ENCODE measurements at places on chromosomes 16 and 17.

GRCh38 chr17:28843816-28844148, 1.2 kb upstream of the FAM222B start:
- no peak for DNase-seq

GRCh38 chr17:16923904-16924695, 47.8 kb downstream of the TNFRSF13B start:
- no peak for DNase-seq

DNA sequence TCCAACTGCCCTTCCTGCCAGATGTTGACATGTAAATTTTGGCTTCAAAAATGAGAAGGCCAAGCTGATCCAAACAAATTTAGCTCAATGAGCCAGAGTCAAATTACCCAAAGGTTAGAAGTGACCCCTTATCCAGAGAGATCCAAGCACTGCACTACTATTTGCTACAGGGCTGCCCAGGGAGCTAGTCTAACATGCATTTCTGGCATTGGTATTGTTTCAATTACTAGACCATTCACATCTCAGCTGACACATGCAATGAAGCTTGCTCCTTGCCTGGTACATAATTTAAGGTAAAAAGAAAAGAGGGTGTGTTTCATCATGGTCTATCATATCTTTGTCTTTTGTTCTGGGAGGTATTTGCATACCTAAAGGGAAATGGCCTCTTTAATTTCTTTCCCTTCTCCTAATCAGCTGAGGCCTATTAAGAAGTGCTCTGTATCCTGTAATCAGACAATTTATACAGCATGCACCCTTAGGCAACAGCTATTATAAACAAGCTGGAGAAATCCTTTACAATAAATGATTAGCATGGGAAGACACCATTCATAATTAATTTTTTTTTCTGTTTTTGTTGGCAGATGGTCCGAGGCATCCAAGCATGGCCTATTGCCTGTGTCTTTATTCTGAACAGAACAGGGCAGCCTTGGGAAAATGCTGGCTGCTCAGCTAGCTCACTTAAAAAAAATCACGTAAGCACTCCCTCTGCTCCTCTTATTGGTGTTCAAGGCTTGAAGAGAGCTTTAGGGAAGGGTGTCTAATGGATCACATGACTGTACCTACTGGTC, 161.5 kb upstream of the SALL1 start:
- DNase-seq = no peak

- no peak for DNase-seq
Measured at GRCh38 chr17:28726226-28726626, at the start of gene TLCD1. Gene TLCD1 (minus strand): TSS chr17:28726233. CDS start chr17:28726097, 136 bp downstream.

DNA sequence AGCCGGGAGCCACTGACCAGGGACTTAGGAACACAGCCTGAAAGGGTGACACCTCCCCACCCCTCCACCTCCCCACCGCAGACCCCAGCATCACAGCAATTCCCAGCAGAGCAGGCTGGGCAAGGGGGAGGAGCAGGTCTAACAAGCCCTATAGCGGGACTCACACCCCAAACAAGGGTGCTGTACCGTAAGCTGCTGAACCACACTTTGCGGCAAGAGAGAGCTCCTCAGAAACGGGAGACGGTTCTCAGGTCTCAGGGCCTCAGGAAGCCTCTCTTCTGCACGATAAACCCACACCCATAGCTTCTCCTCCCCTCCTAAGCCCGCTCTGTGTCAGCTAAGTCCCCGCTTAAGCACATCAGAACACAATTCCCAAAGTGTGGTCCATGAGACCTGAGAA, 11.7 kb upstream of the COTL1 start:
- DNase-seq = no peak

- peak; percentile 51 for DNase-seq
Measured at GRCh38 chr17:33551911-33552310, 258.8 kb upstream of the ASIC2 start.

- DNase-seq = peak; percentile 58
Measured at GRCh38 chr17:65137021-65137939, at the start of gene RGS9. Gene RGS9 (plus strand): TSS chr17:65137370. CDS start chr17:65137541, 171 bp downstream.

- no peak for DNase-seq
Measured at GRCh38 chr17:54977744-54978143, 9.2 kb downstream of the STXBP4 start.

DNA sequence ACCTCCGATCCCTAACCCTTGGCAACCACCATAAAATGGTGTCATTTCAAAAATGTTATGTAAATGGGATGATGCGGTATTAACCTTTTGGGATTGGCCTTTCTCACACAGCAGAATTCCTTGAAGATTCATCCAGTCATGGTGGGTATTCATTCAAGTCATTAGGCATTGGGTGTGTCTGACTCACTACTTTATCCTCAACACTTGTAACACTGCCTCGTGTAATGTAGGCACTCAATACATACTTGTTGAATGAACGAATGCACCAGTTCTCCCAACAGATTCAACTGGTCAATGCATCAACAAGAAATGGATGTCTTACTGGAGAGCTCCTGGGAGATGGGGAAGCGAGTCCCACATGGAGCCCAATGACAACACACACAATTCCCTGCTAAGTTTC, 21.8 kb upstream of the GAN start:
- DNase-seq = no peak

DNA sequence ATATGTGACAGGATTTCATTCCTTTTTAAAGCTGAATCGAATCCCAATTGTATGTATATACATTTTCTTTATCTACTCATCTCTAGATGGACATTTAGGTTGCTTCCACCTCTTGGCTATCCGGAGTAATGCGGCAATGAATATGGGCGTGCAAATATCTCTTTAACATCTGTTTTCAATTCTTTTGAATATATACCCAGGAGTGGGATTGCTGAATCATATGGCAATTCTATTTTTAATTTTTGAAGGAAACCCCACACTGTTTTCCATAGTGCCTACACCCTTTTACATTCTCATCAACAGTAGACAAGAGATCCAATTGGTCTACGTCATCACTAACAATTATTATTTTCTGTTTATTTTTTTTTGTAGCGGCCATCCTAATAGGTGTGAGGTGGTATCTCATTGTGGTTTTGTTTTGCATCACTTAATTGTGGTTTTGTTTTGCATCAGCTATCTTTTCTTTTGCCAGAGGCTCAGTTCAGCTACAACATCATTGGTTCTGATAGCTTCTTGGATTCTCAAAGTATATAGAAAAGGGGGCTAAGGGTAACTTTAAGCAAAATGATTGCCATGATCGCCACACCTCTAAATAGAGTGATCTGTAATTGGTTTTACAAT, 25.6 kb upstream of the MAP2K6 start:
- DNase-seq = no peak

GRCh38 chr17:36691606-36692005, 90.2 kb downstream of the MRM1 start:
- DNase-seq = no peak

GRCh38 chr16:47196457-47196856, 52.7 kb upstream of the NETO2 start:
- no peak for DNase-seq

DNA sequence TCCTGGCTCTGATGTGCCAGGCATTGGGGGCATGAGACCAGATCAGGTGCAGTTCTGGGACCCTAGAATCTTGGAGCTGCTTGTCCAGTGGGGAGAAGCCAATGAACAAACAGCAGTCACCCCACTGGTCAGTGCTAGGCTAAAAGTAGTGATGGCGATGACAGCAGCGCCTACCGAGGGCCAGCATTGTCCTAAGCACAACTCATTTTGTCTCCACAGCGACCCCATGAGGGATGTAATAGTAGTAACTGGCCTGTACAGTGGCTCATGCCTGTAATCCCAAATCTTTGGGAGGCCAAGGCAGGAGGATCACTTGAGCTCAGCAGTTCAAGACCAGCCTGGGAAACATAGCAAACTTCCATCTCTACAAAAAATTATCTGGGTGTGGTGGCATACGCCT, 6.2 kb downstream of the SMCR8 start:
- no peak for DNase-seq

DNA sequence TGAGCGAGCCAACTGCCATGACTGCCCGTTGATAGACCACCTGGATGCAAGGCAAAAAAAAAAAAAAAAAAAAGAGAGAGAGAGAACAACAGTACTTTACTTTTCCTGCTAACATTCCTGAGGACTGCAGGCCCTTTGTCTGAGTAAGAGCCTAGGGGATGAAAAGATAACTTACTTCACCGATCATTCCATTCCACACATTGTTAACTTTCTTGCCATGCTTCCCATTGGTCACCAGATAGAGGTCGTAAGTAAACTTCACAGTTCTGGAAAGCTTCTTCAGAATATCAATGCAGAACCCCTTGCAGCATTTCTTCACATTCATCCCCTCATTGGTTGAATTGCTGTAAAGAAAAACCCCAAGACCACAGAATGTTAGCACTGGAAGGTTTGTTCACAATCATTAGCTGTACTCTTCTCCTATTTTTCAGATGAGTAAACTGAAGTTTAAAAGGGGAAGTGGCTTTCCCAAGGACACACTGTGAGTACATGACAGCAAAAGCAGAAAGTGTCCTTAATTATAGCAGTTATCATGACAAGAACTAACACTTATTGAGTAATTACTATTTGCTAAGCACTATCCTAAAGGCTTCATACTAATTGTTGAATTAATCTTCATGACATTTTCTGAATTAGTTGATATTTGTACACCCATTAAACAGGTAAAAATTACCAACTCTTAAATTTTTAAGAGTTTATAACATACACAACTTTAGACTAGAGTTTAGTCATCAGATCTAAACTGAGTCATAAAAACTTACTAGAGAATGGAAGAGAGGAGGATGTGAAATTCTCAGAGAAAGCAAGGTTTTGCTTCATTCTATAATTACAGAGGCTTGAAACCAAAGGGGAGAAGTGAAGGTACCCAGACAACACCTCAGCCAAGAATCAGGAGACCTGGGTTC, 341.2 kb downstream of the GRIN2A start:
- no peak for DNase-seq

- DNase-seq = peak; percentile 15
Measured at GRCh38 chr16:62034231-62035114, 1.8 kb downstream of the CDH8 start.

DNA sequence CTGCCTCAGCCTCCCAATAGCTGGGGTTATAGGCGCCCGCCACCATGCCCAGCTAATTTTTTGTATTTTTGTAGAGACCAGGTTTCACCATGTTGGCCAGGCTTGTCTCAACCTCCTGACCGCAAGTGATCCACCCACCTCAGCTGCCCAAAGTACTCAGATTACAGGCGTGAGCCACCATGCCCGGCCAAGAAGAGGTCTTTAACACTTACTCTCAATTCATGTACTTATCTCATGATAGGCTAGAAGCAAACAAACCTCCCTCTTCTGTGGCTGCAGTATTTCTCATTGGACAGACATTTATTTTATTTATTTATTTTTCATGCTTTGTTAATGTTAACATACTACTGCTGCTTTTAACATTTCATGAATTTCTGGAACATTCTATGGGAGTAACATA, 7.0 kb upstream of the NT5C start:
- DNase-seq = no peak

- no peak for DNase-seq
Measured at GRCh38 chr16:84879569-84880487, 60.0 kb downstream of the CRISPLD2 start.

DNA sequence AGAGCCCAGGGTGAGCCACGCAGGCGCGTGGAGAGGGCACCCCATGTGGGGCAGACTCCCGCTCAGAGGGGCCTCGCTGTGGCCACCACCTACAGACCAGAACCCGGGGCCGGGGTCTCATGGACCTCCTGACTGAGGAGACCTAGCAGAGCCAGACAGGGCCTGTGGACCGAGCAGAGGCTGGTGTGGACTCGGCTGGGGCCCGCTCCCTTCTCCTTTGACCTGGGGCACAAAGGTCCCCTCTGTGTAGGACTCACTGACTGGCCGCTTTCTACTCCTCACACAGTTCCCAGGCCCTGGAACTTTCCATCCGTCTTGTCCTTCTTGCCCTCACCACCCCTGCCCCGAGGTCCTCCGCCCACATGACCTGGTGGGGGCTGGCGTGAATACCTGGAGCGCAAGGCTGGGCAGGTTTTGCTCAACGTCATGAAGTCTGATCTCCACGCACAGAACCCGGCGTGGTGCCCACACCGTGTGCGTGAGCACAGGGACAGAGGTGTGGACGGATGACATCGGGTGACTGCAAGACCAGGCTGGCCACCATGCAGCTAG, 44.7 kb upstream of the ACSF3 start:
- DNase-seq = no peak

GRCh38 chr16:66668777-66669444, 27.6 kb downstream of the CMTM4 start:
- DNase-seq = no peak

- no peak for DNase-seq
Measured at GRCh38 chr16:89154390-89155183, 17.0 kb upstream of the CDH15 start.

GRCh38 chr16:67087291-67087690, 22.4 kb upstream of the PHAF1 start:
- no peak for DNase-seq

DNA sequence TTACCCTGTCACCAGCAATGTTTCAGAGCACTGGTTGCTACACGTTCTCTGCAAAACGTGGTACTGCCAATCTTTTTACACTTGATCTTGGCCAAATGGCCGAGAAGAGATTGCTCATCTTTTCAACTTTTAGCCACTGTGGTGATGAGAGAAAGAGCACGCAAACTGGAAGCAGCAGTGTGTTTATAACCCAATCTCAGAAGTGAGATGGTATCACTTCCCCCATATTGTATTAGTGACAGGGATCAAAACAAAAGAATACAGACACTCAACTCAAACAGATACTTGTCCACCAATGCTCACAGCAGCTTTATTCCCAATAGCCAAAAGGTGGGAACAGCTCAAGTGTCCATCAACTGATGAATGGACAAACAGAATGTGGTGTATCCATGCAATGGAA, 72.1 kb upstream of the FA2H start:
- no peak for DNase-seq

- no peak for DNase-seq
Measured at GRCh38 chr17:31778523-31778922, 80.5 kb downstream of the COPRS start.

GRCh38 chr16:57576429-57576870, 34.0 kb downstream of the ADGRG5 start:
- peak; percentile 39 for DNase-seq

GRCh38 chr16:79847101-79847500, 246.6 kb upstream of the MAF start:
- no peak for DNase-seq

DNA sequence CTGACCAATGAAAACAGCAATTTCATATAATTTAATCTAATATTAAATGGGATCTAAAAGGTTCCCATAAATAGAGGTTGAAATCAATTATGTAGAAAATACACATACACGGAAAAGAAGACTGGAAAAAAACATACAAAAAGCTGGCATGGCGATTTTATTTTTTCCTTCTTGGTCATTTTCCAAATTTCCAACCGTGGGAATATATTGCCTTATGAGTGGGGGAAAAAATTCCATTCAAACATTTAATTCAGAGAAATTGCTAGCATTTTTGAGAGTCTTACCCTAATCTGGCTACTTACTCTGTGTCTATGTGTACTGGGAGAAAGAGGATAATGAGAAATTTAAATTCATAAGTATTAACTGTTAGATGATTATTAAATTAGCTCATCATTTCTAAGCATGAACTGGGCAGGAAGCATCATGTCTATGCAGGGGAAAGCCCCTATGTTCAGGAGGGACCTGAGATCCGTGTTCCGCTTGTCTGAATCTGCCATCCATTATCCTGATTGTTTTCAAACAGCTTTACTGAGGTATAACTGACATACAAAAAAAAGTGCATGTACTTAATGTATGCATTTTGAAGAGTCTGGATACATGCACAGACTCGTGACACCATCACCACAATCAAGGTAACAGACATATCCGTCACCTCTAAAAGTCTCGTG, 145.2 kb downstream of the XYLT1 start:
- DNase-seq = no peak

GRCh38 chr16:88383401-88384221, 852 bp downstream of the ZNF469 start:
- no peak for DNase-seq

GRCh38 chr17:34579979-34580684, 750 bp downstream of the TMEM132E start:
- DNase-seq = peak; percentile 34

All from NCI-H2227 treated with DMSO at 0.1 percent for 48 hours (cell line).